A549 treated with GW870086 at 1 μM for 4 hours (cell line): ENCODE measurements at places on chromosomes 7 and 10. TPM values are rescaled to one million over a fixed set of nuclear protein-coding genes. Genes with fewer than 3 reads are reported as not detected.

NKX1-2 gene
- 0.03 to 0.06 TPM in 2 of 5 replicates, not detected in the others for total RNA-seq

PDK4 gene
- total RNA-seq = 6.8 to 10.4 TPM (median 10.3 TPM) in 5 replicates

RELN gene
- total RNA-seq = 0.01 to 0.21 TPM (median 0.02 TPM) in 3 of 5 replicates, not detected in the others

PRR15 gene
- total RNA-seq = 2.3 to 4.0 TPM (median 3.2 TPM) in 5 replicates

SLC18A3 gene
- not detected in 5 replicates for total RNA-seq
